T-cell (primary cell): ENCODE measurements at places on chromosomes 2 and 18. TPM values are rescaled to one million over a fixed set of nuclear protein-coding genes. Genes with fewer than 3 reads are reported as not detected.

- H3K4me1 ChIP-seq, result no peaks in the 10 kb centered on the region
- H3K27ac ChIP-seq, result no peak overlapping the region
- no peaks in the 10 kb centered on the region for H3K36me3 ChIP-seq
- peaks cover 15% of the 10 kb centered on the region for H3K27me3 ChIP-seq
- no peak overlapping the region for H3K4me3 ChIP-seq
- DNase-seq, result no peak
Measured at GRCh38 chr18:62634979-62635630, 80.2 kb upstream of the PHLPP1 start.

- no peaks in the 10 kb centered on the region for H3K4me1 ChIP-seq
- no peak for DNase-seq
- H3K36me3 ChIP-seq, result no peaks in the 10 kb centered on the region
- no peak overlapping the region for H3K4me3 ChIP-seq
- H3K27ac ChIP-seq, result no peak overlapping the region
Measured at GRCh38 chr2:228653884-228654283, 472.4 kb upstream of the SPHKAP start.

DNA sequence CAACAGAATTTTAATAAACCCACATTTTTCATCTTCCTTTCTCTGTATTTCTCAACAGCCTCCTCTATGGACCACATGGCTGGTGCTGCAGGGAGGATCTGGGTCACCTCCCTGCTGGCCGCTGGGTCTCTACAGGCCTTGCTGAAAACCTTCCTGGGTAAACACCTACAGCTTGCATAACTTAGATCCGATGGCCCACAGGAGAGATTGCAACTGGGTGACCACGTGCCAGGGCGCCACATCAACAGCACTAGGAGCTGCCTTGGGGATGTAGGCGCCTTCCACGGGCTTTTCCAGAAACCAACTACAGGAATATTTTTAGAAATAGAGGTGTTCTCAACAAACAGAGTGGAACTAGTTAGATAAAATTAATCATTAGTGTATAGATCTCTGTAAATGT, 19.4 kb downstream of the TMEM18 start:
- no peak for DNase-seq
- no peak overlapping the region for H3K27ac ChIP-seq
- H3K4me3 ChIP-seq, result no peak overlapping the region
- H3K4me1 ChIP-seq, result peaks cover 37% of the 10 kb centered on the region
- H3K36me3 ChIP-seq, result no peaks in the 10 kb centered on the region

DNA sequence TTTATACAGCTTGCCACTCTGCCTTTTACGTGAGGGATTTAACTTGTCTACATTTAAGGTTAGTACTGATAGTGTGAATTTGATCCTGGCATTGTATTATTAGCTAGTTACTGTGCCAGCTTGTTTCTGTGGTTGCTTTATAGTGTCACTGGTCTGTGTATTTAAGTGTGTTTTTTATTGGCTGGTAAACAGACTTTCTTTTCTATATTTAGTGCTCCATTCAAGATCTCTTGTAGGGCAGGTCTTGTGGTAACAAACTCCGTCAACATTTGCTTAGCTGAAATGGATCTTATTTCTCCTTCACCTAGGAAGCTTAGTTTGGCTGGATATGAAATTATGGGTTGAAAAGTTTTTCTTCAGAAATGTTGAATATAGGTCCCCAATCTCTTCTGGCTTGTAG, 1971.0 kb upstream of the LRRTM1 start:
- no peak overlapping the region for H3K27ac ChIP-seq
- H3K27me3 ChIP-seq, result no peaks in the 10 kb centered on the region
- no peak overlapping the region for H3K4me3 ChIP-seq
- DNase-seq, result no peak
- H3K36me3 ChIP-seq, result no peaks in the 10 kb centered on the region

- H3K27me3 ChIP-seq, result no peaks in the 10 kb centered on the region
- H3K4me3 ChIP-seq, result no peak overlapping the region
- H3K27ac ChIP-seq, result no peak overlapping the region
Measured at GRCh38 chr18:49843778-49844625, 30.7 kb upstream of the ACAA2 start.

GRCh38 chr18:677145-677544, 19.7 kb downstream of the TYMS start:
- peaks cover 13% of the 10 kb centered on the region for H3K4me1 ChIP-seq
- H3K27ac ChIP-seq, result no peak overlapping the region
- no peak overlapping the region for H3K4me3 ChIP-seq
- no peaks in the 10 kb centered on the region for H3K27me3 ChIP-seq
- H3K36me3 ChIP-seq, result no peaks in the 10 kb centered on the region
- DNase-seq, result no peak

GRCh38 chr2:203453858-203454451, 81.1 kb downstream of the RAPH1 start:
- H3K27ac ChIP-seq, result no peak overlapping the region
- H3K4me3 ChIP-seq, result no peak overlapping the region
- no peaks in the 10 kb centered on the region for H3K4me1 ChIP-seq

DNA sequence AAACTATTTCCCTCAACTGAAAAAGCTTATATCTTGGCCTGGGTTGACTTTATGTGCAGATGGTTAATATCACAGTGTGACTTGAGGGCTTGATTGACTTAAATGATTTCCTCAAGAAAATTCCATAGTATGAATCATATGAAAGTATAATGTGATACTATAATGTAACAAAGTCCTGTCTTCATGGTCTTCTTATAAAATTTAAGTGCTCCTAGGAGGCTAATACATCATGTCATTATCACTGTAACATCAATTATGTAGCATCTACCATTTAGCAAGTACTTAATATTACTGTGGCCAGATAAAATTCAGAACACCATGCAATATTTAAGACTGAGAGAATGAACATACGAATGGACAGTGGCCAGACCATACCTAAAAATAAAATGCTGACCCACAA, 276.1 kb downstream of the RIT2 start:
- no peak for DNase-seq
- H3K27me3 ChIP-seq, result no peaks in the 10 kb centered on the region
- no peaks in the 10 kb centered on the region for H3K36me3 ChIP-seq
- no peak overlapping the region for H3K4me3 ChIP-seq
- H3K4me1 ChIP-seq, result no peaks in the 10 kb centered on the region
- H3K27ac ChIP-seq, result no peak overlapping the region

IL36G gene
- not detected for total RNA-seq

DNA sequence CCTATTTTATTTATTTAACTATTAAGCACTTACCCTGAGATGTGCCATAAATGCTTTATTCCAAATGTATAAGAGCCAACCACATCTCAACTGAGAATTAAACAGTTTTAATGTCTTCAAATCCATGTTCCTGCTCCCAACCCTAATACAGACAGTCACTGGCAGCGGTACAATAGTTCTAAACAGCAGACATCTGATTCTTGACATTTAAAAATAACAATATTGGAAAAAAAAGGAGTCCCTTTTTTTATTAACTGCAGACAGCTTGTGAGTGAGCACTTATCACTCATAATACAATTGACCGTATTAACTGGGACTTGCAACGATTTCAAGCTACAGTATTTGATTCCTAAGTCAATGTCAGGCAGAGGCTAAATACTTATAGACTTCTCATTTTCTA, 424.6 kb downstream of the TGIF1 start:
- H3K36me3 ChIP-seq, result no peaks in the 10 kb centered on the region
- DNase-seq, result no peak
- H3K4me3 ChIP-seq, result no peak overlapping the region
- no peaks in the 10 kb centered on the region for H3K4me1 ChIP-seq
- no peak overlapping the region for H3K27ac ChIP-seq

SRD5A2 gene
- total RNA-seq, result not detected

GPR155 gene
- 12.4 TPM for total RNA-seq

GRCh38 chr2:200738590-200738989, 73.1 kb upstream of the BZW1 start:
- no peaks in the 10 kb centered on the region for H3K27me3 ChIP-seq
- H3K4me1 ChIP-seq, result no peaks in the 10 kb centered on the region
- no peak overlapping the region for H3K4me3 ChIP-seq

DNA sequence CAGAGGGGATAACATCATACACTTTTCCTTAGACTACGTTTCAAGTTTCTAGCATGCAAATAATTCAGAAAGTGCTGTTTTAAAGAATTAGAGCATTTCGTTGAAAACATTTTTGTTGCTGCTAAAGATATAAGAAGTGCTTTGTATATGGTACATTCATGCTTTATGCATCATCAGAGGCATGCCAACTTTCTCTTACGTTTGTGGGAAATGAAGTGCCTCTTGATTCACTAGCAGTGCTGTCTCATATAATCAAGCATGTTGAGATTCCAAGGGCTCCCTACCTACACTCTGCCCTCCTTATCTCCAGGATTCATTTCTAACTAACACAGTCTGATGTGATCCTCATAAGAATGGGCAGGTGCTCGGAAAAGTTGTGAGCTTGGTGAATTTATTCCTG, 748.6 kb upstream of the DDX18 start:
- H3K27ac ChIP-seq, result no peak overlapping the region
- H3K27me3 ChIP-seq, result no peaks in the 10 kb centered on the region
- DNase-seq, result no peak
- H3K4me1 ChIP-seq, result no peaks in the 10 kb centered on the region

DNA sequence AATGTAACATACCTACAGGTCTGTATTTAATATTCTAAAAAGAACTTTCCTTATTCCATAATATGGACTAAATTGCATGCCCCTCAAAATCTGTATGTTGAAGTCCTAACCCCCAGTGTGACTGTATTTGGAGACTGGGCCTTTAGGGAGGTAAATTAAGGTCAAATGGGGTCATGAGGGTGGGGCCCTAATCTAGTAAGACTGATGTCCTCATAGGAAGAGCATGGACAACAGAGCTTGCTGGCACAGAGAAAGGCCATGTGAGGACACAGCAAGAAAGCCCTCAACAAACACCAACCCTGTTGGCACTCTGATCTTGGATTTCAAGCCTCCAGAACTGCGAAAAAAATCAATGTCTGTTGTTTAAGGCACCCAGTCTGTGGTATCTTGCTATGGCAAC, 18.6 kb downstream of the SF3B1 start:
- no peak overlapping the region for H3K4me3 ChIP-seq
- H3K4me1 ChIP-seq, result no peaks in the 10 kb centered on the region
- H3K27ac ChIP-seq, result no peak overlapping the region
- no peaks in the 10 kb centered on the region for H3K27me3 ChIP-seq
- no peak for DNase-seq

SMC6 gene
- 16.0 TPM for total RNA-seq

DNA sequence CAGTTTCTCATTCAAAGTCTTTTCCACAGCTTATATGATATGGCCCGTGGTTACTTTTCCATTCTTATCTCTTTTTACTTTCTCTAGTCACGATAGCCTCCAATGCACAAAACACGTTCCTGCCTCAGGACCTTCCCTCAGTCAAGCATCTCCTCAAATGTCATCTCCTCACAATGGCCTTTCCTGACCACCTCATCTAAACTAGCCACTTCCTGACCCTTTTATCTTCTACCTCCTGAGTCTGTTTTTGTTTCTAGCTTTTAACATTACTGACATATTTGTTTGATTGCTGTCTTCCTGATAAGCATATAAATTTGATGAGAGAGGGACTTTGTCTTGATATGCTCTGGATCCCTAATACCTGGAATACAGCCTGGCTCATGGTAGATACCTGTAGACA, 7.6 kb downstream of the PGAP1 start:
- no peak overlapping the region for H3K27ac ChIP-seq
- no peak overlapping the region for H3K4me3 ChIP-seq

- H3K27ac ChIP-seq, result no peak overlapping the region
- no peaks in the 10 kb centered on the region for H3K36me3 ChIP-seq
- H3K27me3 ChIP-seq, result peaks cover 5% of the 10 kb centered on the region
- no peak overlapping the region for H3K4me3 ChIP-seq
- no peak for DNase-seq
- peaks cover 3% of the 10 kb centered on the region for H3K4me1 ChIP-seq
Measured at GRCh38 chr2:33268246-33268831, 208.1 kb upstream of the RASGRP3 start.

TRIM43 gene
- not detected for total RNA-seq

- peak overlapping the region; percentile 10 for H3K4me3 ChIP-seq
- no peaks in the 10 kb centered on the region for H3K36me3 ChIP-seq
- H3K27ac ChIP-seq, result peak overlapping the region; percentile 98
- peaks cover 83% of the 10 kb centered on the region for H3K4me1 ChIP-seq
- no peaks in the 10 kb centered on the region for H3K27me3 ChIP-seq
- DNase-seq, result peak; percentile 50
Measured at GRCh38 chr2:54572636-54573536, 116.8 kb downstream of the SPTBN1 start.

IMPA2 gene
- 7.9 TPM for total RNA-seq

DNA sequence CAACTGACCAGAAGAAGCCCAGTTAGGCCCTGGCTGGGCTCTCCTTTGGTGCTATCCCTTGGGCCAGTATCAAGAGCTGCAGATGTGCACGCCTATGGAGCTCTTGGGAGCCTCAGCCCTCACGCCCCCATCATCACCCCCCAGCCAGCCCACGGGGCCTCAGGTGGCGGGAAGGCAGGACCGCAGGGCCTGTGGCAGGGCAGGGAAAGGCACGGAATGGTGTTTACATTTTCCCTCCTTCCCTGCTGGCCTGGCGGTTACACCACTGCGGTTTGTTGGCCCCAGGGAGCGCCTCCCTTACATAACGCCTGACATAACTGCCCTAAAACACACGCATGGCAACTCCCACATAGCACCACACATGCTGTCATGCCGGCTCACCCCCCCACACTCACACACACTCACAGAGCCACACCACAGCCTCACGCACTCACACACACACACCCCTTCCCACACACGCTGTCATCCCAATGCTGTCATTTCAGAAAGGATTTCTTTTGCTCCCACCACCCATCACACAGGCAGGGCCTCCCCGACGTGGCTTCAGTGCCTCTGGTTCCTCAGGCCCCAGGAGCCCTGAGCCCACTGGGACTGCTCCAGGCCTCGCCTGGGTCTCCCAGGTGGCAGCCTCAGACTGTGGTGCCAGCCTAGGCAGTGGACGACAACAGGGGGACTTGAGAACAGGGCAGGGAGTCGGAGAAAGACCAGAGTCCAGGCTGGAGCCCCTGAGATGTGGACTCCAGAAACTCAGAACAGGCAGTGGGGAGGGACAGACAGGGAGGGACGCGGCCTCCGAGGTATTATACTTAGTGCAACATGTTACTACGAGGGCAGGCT, 15.7 kb downstream of the ZFP36L2 start:
- H3K4me3 ChIP-seq, result no peak overlapping the region
- no peaks in the 10 kb centered on the region for H3K27me3 ChIP-seq
- H3K36me3 ChIP-seq, result no peaks in the 10 kb centered on the region
- peaks cover 23% of the 10 kb centered on the region for H3K4me1 ChIP-seq
- DNase-seq, result no peak

- H3K36me3 ChIP-seq, result no peaks in the 10 kb centered on the region
- H3K27ac ChIP-seq, result no peak overlapping the region
- no peak for DNase-seq
- no peak overlapping the region for H3K4me3 ChIP-seq
- H3K27me3 ChIP-seq, result no peaks in the 10 kb centered on the region
- H3K4me1 ChIP-seq, result no peaks in the 10 kb centered on the region
Measured at GRCh38 chr18:31233621-31234275, 71.1 kb upstream of the DSC1 start.

GRCh38 chr2:201262718-201263117, 2.4 kb downstream of the CASP8 start:
- H3K4me1 ChIP-seq, result peaks cover 37% of the 10 kb centered on the region
- H3K4me3 ChIP-seq, result peak overlapping the region; percentile 66
- no peaks in the 10 kb centered on the region for H3K27me3 ChIP-seq
